ENCODE measurements at places on chromosomes 3 and 15.

- no peak for DNase-seq
Measured at GRCh38 chr3:66642019-66642418, 141.2 kb upstream of the LRIG1 start.

DNA sequence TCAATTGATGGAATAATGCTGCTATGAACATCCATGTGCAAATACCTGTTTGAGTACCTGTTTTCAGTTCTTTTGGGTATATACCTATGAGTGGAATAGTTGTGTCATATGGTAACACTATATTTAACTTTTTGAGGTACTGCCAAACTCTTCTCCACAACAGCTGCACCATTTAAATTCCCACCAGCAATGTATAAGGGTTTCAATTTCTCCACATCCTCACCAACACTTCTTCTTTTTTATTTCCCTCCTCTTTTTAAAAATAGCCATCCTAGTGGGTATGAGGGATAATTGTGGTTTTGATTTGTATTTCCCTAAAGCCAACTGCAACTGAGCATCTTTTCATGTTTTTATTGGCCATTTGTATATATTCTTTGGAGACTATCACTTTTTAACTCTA lies 31.3 kb upstream of the ARHGEF3 start:
- no peak for DNase-seq

- no peak for DNase-seq
Measured at GRCh38 chr15:55990998-55991397, 2.4 kb downstream of the NEDD4 start.

- no peak for DNase-seq
Measured at GRCh38 chr3:195204360-195205163, 66.4 kb downstream of the XXYLT1 start.

DNA sequence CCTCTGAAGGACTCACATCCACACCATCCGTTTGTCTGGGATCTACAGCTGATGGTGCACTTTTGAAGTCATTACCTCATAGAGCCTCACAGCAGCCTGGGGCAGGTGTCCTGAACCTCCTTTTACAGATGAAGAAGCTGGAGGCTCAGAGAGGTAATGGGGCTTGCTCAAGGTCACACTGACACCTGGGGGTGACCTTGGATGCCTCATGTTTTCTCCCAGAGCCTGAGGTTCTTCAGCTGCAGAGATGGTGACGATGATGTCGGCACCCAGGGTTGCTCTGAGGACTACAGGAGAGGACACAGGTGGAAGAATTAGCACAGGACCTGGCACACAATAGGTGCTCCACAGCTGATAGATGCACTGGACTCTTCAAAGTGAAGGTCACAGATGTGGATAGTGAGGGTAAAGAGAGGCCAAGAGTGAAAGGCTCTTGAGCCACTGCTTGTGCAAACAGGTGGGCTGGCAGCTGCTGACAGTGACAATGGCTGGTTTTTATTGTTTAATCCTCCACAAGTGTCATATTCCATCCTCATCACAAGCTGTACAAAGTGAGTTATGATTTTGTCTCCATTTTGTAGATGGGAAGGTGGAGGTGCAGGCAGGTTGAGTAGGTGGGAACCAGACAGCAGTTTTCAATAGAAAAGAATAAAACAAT lies 17.4 kb upstream of the ATP2B2 start:
- no peak for DNase-seq

DNA sequence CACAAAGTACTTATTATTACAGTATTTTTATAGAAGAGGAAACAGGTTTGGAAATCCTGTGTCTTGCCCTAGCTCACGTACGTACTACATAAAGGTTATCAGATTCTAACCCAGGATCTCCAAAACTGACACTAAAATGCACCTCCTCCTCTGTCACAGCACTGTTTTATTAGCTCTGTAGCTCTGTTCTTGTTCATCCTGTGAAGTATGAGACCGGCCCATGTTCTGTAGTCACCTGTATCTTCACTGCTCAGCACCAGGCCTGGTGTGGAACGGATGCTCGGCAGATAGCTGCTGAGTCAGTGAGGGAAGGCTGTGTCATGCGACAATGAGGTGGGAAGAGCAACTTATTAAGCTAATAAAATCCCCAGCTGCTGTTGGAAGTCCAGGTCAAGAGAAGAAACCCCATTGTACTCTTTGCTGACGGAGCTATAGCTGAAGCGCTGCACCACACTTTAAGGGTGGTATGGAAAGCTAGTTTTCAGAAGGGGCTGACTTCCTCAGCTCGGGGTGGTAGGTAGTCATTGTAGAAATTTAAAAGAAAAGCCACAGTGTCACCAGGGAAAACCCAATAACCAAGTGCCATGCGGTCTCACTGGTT lies 22.8 kb downstream of the BCL2A1 start:
- no peak for DNase-seq

DNA sequence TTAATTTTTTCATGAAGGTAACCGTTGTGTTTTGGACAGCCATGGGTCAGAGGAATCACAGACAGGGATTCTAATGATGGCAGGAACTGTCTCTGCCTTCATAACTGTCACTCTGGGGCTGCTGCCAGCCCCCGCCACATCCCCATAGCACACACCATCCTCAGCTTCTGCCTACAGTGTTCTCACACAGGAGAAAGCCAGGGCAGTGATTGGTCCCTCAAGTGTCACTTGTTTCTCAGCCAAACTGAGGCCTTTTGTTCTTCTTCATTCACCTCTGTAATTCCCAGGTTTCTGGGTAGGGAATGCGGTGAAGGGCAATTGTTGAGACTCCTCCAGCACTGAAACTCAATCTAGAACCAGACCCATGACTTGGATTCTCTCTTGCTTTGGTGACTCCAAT lies 65.4 kb upstream of the C3orf80 start:
- DNase-seq, result no peak

DNA sequence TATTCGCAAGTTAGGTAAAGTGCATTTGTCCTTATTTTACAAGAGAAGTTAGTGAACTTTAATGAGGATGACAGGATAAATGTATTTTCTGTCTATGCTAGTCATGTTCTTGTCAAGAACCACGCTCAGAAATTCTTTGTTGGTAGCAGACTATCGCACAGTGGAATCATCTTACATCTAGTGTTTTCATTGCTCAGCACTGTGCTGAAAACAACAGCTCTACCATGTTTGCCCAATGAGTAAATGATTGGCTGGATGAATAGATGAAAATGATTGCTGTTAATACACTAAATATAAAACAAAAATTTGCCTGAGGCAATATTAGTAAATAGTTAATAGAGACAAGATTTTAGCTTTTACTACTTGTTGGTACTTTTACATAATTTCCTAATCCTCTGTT lies 265.3 kb upstream of the GOLIM4 start:
- no peak for DNase-seq

- DNase-seq, result no peak
Measured at GRCh38 chr3:183884097-183884426, 618 bp downstream of the PARL start.
